ENCODE measurements at places on chromosomes 1 and 21. TPM values are rescaled to one million over a fixed set of nuclear protein-coding genes. Genes with fewer than 3 reads are reported as not detected.
A peak's percentile ranks its signal among the peaks of the same experiment; 100 is the strongest.

GRCh38 chr1:5757187-5757805 is 234.9 kb downstream of the NPHP4 start:
- no peak for DNase-seq

The VSIG8 gene
- not detected for total RNA-seq

The IL12RB2 gene
- not detected for total RNA-seq

DNA sequence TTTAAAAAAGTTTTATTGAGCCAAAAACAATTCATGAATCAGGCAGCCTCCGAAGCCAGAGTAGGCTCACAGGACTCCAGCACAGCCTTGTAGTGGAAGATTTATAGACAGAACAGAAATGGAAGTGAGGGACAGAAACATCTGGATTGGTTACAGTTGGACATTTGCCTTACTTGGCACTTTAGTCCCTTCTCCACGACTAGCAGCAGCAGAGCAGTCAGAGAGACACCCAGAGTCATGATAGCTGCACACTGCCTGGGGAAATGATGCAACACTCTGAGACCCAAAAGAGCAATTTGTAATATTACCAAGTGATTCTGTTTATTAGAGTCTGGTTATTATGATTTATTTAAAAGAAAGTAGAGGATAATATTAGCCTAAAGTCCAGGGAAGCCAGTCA is 72.2 kb upstream of the KRTAP11-1 start:
- DNase-seq = no peak

The CELF3 gene
- not detected for total RNA-seq

DNA sequence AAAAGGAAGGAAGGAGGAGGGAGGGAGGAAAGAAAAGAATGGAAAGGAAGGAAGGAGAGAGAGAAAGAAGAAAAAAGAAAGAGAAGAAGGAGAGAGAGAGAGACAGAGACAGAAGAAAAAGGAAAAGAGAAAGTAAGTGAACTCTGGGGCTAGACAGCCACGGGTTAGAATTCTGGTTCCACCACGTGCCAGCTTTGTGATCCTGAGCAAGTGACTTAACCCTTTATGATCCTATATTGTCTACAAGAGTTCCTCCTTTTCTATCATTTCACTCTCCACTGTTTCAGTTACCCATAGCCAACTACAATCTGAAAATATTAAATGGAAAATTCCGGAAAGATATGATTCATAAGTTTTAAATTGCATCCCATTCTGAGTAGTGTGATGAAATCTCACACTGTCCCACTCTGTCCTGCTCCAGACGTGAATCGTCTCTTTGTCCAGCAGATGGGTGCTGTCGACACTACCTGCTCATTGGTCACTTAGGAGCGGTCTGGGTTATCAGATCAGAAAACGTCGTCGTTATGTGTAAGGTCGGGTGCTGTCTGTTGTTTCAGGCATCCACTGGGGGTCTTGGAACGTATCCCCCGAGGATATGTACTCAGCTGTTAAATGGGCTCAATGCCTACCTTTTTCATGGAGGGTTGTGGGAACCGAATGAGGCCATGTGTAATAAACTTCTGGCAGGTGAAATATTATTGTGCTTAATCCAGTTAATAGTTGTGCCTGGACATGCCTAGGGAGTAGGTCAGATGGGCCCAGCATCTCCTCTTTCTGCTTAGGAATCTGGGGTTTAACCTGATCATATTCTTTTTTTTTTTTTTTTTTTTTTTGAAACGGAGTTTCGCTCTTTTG is 19.1 kb downstream of the TMEM51 start:
- no peak for DNase-seq

GRCh38 chr1:84933011-84933611 is 40.1 kb upstream of the LPAR3 start:
- DNase-seq = no peak

GRCh38 chr21:39533545-39534380 is 79.0 kb upstream of the B3GALT5 start:
- DNase-seq = no peak

DNA sequence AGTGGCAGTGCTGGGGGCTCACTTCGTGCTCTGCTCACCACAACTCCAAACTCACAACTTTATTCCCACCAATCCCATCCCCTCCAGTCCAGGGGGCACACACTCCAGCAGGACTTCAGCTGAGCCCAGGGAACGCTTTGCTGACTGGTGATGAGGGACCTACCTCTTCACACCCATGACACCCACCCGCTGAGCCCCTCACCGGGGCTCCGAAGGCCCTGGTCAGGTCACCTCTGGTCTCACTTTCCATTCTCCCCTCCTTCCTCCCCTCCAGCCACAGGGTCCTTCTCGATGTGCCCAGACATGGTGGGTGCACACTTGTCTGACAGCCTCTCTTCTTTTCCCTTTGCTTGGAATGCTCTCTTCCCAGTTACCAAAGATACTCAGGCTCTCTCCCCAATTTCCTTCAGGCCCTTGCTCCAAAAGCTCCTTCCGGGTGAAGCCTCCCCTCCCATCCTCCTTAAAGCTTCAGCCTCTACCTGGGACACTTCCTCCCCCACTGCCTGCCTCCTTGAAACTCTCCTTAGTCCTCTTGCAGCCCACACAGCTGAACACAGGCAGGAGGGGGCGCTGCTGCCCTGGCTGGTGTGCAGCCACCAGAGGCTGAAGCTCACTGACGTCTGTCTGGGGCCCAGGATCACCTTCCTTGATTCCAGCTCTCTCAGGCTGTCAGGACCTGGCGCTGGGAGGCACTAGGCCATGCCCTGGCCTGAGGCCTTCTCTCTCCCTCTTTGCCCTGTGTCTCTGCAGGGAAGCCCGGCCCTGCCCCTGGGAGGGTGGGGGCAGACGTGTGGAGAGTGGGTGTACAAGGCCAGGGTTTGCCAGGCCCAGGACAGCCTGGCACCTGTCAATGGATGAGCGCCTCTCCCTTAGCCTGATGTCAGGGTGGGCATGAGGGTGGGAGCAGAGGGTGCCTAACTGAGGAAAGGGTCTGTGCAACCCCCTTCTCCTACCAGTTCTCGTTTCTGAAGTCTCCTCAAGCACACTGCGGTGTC is 1.6 kb downstream of the KCNE1 start:
- DNase-seq = peak; percentile 35

The SPRR2F gene
- total RNA-seq = not detected

DNA sequence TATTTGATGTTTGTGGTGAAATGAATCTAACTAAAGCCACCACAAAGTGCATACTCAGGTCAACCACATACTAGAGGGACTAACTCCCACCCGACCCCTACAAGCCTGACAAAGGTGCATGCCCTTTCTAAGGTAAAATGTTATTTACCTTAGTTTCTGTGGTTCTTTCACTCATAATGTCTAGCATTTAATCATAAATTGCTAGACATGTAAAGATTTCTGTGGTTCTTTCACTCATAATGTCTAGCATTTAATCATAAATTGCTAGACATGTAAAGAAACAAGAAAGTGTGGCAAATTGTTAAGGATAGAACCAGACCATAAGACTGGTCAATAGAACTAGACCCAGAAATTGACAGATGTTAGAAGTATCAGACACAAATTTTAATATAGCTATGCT is 193.0 kb upstream of the PBX1 start:
- no peak for DNase-seq

GRCh38 chr1:33190701-33191100 is 8.9 kb upstream of the TRIM62 start:
- no peak for DNase-seq

DNA sequence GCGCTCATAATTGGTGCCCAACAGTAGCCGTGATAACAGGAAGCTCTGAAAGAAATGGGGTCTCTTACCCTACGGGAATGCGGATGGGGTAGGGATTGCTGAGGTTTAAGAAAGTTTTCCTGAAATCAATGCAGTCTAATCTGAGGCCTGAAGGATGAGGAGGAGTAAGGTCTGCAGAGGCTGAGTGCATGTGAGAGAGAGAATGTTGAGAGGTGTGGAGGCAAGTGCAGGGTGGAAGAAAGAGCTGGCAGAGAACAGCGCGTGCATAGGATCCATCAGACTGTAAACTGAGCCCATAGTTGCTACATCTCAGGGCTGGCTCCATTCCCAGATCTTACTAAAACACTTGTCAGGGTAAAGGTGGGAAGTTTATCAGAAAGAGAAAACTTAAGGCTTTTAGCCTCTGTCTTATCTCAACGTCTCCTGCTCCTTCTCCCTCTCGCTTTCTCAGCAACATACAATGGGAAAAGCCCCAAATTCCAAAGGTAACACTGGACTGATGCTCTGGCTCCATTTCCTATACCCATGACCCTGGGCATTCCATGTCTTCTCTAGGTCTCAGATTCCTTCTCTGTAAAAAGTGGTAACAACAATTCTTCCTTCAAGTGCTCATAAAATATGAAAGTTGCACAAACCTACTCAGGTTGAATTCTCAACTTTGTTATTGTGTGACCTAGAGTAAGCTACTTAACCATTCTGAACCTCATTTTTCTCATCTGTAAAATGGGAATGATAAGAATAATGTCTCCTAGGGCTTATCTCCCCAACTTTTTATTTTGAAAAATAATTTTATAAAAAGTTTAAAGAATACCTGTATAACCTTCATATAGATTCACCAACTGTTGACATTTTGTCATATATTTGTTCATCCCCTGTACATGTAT is 75.2 kb downstream of the SH3GLB1 start:
- DNase-seq = peak; percentile 27

The TEDDM1 gene
- total RNA-seq = not detected

DNA sequence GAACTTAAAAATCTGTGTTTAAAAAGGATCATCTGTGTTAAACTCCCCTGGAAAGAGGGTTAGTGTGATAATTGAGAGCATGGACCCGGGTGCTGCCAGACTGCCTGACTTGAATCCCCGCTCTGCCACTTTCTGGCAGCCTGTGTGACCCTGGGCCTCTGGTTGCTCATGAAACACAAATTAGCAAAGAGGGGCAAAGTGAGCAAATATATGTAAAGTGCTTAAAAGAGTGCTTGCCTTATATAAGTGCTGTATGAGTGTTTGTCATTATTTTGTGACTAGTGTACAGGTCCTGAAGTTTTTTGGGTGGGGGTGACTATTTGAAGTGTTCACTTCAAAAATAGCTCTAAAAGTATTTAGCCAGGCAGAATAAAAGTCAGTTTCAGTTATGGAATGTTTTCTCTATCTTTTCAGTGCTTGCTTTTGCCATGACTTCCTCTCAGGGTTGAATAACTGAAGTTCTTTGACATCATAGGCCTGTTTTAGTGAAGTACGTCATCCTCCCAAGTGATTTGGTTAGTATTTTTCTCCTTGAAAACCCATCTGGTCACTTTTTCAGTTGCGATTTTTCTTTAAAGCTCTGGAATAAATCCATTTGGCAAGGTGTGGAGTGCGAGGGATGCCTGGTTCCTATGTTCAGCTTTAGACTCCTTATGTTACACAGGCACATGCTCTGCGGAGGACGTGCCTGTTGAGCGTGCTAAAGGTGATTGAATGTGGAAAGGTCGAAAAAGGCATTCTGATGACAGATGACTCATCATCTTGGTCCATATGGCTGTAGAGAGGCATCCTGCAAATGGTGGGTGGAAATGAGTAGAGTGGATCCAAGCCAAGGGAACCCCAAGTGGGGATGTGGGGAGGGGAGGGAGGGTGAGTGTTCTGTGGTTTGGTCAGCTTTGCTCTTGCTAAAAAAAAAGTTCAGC is 47.8 kb downstream of the AK4 start:
- no peak for DNase-seq

- no peak for DNase-seq
These were observed 182.3 kb downstream of the SDCCAG8 start for GRCh38 chr1:243438146-243438545.

GRCh38 chr21:44540741-44541288 is 820 bp upstream of the KRTAP10-1 start:
- DNase-seq = no peak
